ENCODE measurements at places on chromosomes 3 and 15. TPM values are rescaled to one million over a fixed set of nuclear protein-coding genes. Genes with fewer than 3 reads are reported as not detected.

The ARRDC4 gene
- total RNA-seq = 49.5 TPM

The FOXB1 gene
- total RNA-seq = not detected

DNA sequence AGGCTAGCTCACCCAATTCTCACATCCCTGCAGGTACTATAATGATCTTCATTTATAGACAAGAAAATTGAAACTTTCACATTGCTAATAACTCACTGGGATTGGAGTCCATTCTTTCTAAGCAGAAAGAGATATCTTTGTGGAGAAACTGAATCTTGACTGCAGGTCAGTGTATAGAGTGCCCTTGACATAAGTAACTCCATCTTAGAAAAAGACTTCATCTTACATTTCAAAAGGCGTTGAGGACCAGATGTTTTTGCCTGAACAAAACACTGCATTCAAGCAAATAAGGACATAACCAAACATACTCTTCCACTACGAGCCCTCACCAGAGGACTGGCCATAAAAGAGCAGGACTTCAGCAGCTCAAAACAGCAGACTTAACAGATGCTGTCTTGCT, 6.8 kb upstream of the CCR3 start:
- no peaks in the 10 kb centered on the region for H3K36me3 ChIP-seq
- H3K27me3 ChIP-seq = peaks cover 40% of the 10 kb centered on the region
- H3K4me1 ChIP-seq = no peaks in the 10 kb centered on the region
- DNase-seq = no peak
- H3K27ac ChIP-seq = no peak overlapping the region

- H3K27me3 ChIP-seq = no peaks in the 10 kb centered on the region
- peak overlapping the region; percentile 43 for H3K4me3 ChIP-seq
- no peak for DNase-seq
Measured at GRCh38 chr15:24878153-24878552, 76.6 kb upstream of the SNRPN start.

DNA sequence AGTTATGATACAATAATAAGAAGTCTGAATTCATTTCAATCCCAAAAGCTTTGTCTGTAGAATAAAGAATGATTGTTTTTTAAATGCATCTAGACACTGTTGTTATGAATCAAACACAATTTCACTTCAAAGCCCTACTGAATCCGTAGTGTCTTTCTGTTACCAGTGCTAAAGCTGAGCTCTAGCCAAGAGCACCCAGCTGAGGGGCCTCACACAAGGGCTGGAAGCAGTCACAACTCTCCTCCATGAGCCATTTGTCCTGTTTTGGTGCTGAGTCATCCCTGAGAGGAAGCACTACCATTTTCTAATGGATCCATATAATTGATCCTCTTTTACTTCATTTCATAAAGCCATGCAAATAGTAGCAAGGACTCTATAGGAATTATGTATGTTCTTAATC, 158.2 kb upstream of the ANKRD28 start:
- peaks cover 47% of the 10 kb centered on the region for H3K4me1 ChIP-seq
- no peak for DNase-seq
- peaks cover 2% of the 10 kb centered on the region for H3K27me3 ChIP-seq
- H3K27ac ChIP-seq = no peak overlapping the region

DNA sequence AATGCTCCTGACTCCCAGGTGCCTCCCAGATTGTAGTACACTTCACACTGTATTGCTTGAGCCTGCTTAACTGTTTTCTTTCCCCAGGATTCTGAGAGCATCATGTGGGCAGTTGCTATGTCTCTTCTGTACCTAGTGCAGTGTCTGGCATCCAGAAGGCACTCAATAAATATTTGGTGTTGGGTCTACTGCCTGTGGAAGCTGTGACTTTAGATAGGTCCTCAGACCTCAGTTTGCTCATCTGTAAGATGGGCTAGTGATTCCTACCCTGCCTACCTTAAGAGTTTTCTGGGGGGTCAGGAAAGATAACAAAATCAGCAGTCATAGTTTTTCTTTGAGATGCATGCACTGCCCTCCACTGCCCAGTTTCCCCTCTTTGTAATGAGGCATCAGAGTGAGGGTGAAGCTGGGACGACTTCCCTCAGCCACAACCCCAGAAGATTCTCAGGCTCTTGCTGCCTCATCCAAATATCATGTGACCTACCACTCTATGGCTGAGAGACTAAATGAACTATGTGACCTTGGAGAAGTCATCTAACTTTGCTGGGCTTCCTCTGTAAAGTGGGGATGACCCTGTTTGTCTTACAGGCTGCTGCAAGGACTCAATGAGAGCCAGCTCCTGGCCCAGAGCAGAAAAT, 50.4 kb downstream of the ATP2B2 start:
- no peak for DNase-seq
- H3K4me3 ChIP-seq = no peak overlapping the region
- no peaks in the 10 kb centered on the region for H3K4me1 ChIP-seq
- H3K36me3 ChIP-seq = no peaks in the 10 kb centered on the region
- H3K27ac ChIP-seq = no peak overlapping the region

DNA sequence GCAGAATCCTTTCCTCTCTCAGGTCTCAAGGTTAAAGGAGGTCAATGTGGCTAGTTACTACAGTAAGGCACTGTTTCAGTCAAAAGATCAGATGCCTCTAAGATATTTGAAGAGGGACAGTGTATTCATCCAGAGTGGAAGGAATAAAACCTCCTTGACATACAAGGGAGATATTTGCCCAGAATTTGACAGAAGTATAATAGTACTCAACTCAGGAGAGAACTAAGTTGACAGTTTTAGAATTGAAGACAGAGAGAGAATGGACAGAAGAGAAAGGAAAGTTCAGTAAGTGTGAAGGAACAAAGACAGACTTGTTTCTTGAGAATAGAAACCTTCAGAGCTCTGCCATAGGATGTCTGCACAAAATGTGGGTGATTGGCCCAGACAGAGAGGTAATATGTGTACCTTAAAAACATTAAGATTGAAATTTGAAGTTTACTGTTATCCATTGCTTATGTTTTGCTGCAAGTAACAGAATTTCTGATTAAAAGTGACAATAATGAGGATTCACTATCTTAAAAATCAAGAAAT, 507.1 kb downstream of the IGSF11 start:
- no peaks in the 10 kb centered on the region for H3K4me1 ChIP-seq
- no peak overlapping the region for H3K4me3 ChIP-seq
- DNase-seq = no peak
- H3K27me3 ChIP-seq = no peaks in the 10 kb centered on the region
- H3K36me3 ChIP-seq = no peaks in the 10 kb centered on the region

Measured in HFFc6 (cell line).